ENCODE measurements at places on chromosomes 6 and 20.

GRCh38 chr20:23132293-23132929 lies 46.3 kb upstream of the CD93 start:
- DNase-seq, result no peak

GRCh38 chr6:160462551-160463109 lies 114.5 kb downstream of the SLC22A3 start:
- DNase-seq, result peak; percentile 67

DNA sequence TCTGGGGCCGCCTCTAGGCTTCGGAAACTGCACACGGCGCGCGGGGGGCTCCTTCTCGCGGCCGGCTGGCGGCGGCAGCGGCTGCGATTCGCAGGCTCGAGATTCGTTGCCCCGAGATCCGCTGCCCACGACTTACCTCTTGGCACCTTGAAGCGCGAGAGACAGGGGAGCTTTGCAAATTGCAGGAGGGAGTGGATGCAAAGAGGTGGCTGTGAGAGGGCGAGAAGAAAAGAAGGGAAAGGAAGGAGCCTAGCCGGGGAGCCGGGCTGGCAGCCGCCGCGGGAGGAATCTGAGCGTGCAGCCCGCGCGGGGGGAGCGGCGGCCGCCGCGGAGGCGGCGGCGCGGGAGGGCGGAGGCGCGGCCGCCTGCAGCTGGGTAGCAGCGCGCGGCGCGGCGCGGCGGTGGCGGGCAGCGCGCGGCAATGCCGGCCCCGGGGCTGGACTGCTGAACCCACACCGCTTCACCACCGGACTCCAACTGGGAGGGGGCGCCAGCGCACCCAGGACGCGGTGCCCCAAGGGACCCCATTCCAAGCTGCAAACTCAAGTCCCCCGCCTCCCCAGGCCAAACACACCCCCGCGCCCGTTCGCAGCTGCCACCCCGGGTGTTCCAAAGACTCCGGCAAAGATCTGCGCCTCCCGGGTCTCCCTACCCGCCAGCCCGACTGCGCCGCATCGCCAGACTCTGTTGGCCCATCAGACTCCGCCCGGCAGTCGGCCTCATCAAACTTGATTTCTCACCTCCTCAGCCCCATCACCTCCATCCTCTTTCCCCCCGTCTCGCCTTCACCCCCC lies 44.2 kb upstream of the SUPT3H start:
- DNase-seq, result peak; percentile 64

DNA sequence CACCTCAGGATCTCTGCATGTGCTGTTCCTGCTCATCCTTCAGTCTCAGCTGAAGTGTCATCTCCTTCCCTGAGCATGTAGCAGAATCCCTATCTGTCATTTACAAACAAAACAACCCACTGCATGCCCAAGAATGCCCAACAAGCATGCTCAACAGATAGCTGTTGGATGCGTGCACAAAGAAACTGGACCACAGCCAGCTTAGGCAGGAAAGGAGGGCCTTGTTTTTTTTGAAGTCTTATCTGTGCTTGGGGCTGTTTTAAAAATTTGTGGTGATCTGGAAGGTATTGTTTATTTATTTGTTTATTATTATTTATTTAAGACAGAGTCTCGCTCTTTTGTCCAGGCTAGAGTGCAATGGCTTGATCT lies 18.5 kb upstream of the SLC16A10 start:
- no peak for DNase-seq

GRCh38 chr6:32565511-32565910 lies 24.1 kb downstream of the HLA-DRB1 start:
- no peak for DNase-seq

DNA sequence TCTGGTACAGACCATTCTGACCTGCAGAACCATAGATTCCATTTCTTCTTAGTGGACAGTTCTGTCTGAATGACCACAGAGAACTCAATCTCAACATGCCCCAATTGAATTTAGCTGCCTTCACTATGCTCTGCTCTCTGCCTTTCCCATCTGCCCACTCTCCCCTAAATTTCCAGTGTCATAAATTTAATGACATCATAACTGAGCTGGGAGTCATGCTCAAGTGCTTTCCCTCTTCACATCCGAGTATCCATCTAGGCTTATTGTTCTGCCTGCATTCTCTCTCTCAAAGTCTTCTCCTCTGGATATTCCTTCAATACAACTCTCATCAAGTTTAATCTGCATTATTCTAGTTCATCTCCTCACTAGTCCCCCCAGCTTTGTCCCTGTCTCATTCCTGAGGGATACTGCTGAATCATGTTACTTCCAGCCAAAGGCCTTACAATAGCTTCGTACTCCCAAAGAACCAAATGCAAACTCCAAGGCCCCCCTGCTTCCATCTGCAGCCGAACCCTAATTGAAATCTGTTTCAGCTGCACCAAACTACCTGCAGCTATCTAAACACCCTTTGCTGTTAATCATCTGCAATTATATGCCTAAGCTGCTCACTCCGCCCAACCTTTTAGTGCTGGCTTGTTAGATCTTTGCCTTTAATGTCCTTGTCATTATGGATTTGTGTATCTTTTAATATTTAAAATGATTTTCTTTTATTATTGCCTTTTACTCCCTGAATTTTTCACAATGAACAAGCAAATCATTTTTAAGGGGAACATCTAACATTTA lies 46.1 kb downstream of the SLC35B3 start:
- no peak for DNase-seq

DNA sequence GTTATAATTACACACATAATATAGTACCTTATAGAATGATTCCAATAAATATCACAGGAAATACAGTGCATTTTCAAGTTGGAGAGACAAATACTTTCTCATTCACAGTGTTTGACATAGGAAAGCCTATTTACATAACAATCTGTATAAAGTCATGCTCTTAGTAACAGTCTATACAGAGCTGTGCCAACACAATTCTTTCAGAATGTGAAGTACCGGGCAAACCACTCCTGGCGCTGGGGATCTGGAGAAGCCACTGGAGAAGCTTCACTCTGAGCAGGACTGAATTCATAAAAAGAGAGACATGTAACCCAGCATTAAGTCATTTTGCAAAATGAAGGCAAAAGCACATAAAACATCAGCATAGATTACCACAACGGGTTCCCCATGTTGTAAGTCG lies 24.9 kb upstream of the MCM9 start:
- no peak for DNase-seq

- DNase-seq, result no peak
Measured at GRCh38 chr6:8703059-8703458, 267.7 kb upstream of the SLC35B3 start.

DNA sequence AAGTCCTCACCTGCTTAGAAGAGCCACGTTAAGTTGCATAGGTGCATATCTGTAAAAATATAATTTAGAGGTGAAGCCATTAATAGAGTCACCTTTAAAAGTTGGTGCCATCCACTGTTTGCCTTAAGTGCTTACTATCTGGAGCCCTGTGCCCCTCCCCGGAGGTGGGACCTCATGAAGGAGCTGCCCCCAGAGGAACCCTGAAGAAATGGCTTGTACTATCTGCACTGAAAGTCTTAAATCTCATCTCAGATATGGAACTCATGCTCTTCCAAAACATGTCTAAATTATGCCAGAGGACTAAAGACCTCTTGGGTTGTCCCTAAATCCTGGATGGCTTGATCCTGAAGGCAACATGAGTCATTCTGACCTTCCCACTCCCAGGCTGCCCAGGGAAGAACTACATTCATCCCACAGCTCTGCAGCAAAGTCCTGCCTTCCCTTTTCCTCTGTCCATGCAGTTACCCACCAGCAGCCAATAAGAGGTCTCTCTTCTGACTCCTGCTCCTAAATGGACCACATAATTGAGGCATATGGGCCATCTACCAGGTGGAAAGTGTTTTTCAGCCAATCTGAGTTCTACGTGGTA lies 85.3 kb downstream of the ASXL1 start:
- DNase-seq, result no peak

All from activated T-helper 2 cell treated with anti-CD3 and anti-CD28 coated beads, Interferon-gamma antibody, Interleukin-2, Interleukin-4, amounts not matched to agents 10 μg/mL and 5 μg/mL and 100 μg/mL, durations not matched to agents 14 hours and 24 hours and 36 hours (primary cell).